ENCODE measurements at places on chromosomes 3 and 15.

DNA sequence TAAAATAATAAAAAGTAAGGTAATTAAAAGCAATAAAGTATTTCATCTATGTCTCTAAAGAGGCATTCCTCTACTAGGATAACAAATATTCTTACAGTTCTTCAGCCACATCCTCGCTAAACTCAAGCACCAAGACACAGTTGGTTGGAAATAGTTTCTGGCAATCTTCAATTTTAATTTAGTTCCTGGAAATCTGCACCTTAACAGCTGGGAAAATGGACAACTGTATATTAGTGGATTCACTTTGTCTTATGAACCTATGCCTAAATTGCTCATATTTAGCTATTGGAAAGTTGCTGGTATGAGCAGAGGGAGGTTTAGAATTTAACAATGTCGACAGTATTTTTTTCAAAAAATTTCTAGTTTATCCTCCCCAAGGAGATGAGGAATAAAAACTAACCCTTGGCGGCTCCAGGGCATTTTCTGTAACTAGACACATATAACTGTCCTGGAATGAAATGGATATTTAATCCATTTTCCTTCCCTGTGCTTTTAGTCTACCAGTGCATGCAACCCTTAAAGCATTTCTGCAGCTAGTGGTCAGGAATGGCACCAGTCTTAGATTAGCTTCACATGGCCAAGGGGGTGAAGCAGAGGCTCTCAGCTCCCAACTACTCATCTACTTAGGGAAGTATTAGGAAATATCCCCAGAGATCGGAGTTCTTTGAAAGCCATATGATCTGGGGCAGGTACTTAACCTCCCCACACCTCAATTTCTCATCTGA lies 290.0 kb upstream of the THBS1 start:
- no peak for DNase-seq

DNA sequence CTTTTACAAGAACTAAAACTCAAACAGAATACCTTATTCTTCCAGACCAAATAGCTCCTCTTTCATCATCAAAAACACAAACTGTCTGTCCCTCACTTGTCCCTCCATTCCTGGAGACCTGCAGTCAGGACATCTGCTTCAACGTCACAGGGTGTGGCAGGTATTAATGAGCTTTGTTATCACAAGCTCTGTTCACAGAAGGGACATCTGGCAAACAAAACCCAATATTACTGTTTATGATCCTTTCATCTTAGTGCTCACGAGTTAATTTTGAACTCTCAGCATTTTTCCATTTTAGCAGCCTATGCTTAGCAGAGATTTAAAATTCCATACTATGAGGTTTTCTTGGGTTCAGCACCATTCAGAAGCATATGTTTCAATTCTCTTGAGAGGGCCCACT lies 32.9 kb downstream of the AP3S2 start:
- no peak for DNase-seq

- DNase-seq = no peak
Observed at GRCh38 chr3:56294286-56294685, 174.0 kb downstream of the ERC2 start.

DNA sequence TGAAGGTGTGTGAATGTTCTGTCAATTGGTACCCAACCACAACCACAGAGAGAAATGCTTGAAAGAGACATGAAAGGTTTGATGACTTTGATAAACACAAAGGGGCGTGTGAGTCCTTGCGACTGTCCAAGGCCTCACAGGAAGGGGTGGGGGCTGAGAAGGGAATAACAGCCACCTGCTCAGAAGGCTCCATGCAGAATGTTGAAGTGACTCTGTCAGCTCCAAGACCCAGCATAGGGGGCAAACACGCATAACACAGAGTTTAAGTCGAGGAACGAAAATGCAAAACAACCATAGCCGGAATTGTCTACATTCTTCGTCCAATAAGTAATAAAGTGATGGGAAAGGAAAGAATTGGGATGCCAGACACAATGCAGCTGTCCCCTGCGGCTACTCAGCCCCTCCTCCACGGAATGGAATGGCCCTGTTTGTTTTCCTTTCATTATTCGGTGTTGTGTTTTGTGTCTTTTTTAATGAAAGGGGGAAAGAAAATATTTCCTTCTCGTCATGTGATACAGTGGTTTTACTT lies 19.9 kb downstream of the TMEM212 start:
- no peak for DNase-seq

- no peak for DNase-seq
Observed at GRCh38 chr3:94280958-94281357, 218.1 kb downstream of the NSUN3 start.

DNA sequence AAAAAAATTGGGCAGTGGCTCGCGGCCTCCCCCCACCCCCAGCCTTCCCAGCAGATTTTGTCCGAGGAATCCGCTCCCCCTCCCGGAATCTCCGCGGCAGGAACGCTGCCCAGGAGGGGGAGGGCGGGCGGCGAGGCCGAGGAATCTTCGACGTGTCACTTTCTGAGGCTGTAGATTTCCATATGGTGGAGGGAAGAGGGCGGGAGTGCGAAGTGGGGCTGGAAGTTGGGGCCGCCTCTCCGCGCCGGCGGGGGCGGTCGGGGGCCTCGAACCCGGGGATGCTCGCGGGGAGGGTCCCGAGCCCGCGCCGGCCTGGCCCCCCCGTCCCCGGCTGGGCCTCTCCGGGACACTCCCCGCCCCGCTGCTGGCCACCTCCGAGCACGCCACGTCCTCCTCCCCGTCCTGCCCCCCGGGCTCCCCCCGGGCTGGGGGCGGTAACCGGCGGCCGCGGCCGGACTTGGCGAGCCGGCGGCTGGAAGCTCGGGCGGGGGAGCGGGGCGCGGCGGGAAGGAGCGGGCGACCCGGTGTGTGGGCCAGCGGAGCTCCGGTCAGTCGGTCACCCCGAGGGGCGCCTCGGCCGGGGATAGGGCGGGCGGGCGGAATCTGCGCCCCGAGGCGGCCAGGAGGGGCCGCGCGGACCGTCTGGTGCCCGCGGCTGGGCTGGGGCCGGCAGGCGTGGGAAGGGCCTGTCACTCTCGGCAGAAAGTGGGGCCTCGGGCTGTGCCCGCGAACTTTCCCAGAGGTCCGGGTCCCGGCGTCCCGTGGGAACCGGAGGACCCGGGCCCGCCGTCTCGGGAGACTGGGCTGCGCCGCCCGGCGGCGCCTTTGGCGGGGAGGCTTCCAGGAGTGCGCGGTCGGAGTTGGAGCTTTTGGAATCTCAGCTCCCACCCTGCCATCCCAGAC lies 951 bp downstream of the FNDC3B start:
- DNase-seq = peak; percentile 20

Measured in activated T-helper 1 cell treated with Interleukin-2 at 50 U/mL for 16 hours (primary cell).